AG04449 (cell line): ENCODE measurements at places on chromosomes 1 and 21.

DNA sequence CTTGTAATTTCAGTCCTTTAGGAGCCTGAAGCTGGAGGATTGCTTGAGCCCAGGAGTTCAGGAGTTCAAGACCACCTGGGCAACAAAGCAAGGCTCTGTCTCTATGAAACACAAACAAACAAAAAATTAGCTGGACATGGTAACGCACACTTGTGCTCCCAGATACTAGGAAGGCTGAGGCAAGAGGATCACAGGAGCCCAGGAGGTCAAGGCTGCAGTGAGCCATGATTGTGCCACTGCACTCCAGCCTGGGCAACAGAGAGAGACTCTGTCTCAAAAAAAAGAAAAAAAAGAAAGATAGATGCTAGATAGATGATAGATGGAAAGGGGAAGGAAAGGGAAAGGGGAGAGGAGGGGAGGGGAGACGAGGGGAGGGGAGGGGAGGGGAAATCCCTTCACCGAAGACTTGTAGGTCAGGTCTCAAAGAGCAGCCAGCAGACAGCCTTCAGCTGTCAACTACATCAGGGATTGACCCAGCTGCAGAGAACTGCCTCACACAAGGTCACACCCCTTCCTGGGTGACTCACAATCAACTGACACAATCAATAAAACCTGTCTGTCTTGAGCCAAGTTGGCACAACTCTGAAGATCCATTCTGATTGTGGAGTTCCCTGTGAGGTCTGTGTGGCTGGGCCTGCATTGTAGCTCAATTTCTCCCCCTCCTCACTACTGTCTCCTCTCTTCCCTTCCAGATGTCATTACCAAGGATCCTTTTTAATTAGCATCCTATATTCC, 200.6 kb downstream of the RGS7 start:
- no peak for DNase-seq

GRCh38 chr1:4944911-4945310, 290.5 kb downstream of the AJAP1 start:
- no peak for DNase-seq

GRCh38 chr1:226990133-226990716, 50.1 kb downstream of the COQ8A start:
- no peak for DNase-seq

GRCh38 chr1:96587222-96587621, 134.4 kb upstream of the PTBP2 start:
- DNase-seq = no peak

DNA sequence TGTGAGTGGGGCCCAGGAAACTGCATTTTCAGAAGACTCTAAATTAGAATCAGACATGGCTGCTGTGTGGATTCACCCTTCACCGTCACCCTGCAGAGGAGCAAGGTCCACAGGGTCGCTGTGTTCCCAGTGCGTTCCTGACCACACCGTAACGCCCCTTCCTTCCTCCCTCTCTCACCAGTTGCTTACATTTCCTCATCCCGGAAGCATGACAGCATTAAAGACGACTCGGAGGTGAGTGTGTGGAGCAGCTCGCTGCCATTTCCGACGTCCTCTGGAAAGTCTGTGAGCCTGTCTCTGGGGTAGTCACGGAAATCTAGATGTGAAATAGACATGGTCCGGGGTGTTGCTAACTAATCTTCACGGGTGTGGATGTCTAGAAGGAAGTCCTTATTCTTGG, 45.9 kb downstream of the FAAP20 start:
- DNase-seq = no peak

DNA sequence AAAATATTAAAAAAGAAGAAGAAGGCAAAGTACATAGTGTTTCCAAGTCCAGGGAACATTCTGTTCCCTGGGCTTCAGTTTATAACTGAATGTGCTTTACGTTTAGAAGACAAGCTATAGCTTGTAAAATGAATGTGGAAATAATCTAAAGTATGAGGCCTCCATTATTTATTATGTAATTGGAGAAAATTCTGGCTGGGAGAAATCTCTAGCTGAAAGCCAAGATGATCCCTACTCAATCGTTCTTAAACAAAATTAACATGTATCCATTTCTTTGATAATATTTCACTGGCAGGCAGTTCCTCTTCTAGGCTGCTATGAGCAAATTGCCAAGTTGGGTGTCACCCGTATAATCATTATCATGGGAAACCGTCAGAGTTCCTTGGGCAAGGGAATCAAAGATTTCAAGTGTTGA, 52.2 kb upstream of the ETS2 start:
- DNase-seq = no peak

DNA sequence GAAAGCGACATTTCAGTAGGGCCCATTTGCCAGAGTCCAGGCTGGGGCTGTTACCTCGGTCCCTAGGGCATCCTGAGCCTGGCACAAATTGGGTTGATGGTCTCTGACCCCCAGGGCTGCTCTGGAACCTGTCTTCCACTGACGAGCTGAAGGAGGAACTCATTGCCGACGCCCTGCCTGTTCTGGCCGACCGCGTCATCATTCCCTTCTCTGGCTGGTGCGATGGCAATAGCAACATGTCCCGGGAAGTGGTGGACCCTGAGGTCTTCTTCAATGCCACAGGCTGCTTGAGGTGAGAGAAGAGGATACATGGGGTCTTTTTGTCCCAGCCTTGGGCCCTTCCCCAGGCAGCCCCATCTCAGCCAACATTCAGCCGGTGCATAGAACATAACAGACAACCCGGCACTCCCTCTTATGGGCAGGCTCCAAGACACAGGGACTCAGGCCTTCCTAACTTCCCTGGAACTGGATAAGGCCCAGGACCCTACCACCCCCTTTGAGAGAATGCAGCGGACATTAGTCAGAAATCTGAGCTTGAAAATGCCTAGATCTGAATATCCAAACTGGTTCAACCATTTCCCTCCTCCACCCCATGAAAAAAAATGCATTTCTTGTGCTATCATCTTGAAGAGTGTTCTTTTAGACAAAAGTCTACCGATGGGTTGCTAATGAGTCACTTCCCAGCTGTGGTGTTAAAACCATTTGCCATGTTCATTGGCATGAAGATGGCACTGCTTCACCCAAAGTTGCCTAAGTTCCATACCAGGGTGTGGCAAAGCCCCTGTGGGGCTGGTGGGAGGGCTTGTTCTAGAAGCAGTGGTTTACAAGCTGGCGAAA, 35.4 kb downstream of the PKP1 start:
- no peak for DNase-seq

DNA sequence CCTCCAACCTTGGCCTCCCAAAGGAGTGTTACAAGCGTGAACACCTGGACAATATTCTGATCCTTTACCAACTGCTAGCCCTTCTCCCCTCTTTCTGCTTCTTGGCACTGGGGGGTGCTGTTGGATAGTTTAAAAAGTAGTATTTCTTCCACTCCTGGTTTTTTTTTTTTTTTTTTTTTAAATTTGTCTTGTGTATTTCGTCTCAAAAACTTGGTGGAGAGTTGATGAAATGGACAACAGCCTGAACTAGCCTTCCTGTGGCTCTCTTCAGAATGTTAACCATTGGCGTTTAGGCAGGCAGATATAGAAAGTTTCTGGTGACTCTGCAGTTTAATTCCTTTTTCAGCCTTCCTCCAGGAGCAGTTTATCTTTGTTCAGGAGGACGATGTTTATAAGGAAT, 69.7 kb upstream of the USP24 start:
- DNase-seq = no peak

- no peak for DNase-seq
Observed at GRCh38 chr1:43177691-43178090, 5.6 kb downstream of the CFAP57 start.

DNA sequence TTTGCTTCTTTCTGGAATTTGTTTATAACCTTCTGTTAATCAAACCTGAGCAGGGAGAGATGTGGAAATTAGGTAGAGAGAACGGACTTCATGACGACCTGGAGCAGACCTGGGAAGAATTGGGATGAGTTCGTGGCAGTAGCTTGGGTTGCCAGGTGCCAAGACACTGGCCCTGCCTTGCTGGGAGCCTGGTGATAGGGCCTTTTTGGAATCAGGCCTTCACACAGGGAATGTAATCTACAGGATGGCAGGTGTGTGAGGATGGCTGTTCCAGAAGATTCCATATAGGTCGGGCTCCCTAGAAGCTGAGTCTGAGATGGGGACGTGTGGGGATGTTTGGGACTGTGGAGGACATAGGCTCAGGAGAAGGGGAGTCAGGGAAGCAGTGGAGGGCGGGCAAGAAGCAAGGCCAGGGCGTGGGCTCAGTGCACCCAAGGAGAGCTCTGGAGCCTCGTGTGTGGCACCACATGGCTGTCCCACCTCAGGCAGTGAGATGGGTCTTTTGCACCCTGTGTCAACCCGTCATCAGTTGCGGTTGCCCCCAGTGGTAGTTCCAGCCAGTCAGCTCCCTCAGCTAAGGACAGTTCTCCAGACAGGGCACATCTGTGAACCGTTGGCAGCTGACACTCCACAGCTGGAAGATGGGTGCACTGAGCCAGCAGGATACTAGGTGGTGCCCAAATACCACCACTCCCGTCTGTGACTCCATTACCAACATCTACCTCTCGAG, 395.9 kb downstream of the MATN1 start:
- no peak for DNase-seq

- DNase-seq = no peak
Observed at GRCh38 chr1:65691152-65691900, 101.4 kb upstream of the PDE4B start.

DNA sequence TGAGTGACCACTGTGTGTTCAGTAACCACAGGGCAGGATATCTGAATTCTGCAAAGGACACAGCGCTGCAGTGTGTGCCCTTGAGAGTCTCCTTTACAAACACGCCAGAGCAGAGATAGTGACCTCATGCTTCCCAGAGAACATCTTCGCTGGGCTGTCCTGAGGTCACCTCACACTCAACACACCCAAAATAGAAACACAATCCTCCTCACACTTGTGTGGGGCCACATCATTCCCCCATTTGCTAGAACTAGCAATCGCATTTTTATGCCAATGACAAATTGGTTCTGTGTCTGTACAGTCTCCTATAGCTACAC, 140.1 kb upstream of the NRIP1 start:
- no peak for DNase-seq

- DNase-seq = no peak
Observed at GRCh38 chr1:228087771-228088251, 5.3 kb downstream of the ARF1 start.
